Pulmonary artery endothelial cell (primary cell): ENCODE measurements at places on chromosomes 1 and 21.

DNA sequence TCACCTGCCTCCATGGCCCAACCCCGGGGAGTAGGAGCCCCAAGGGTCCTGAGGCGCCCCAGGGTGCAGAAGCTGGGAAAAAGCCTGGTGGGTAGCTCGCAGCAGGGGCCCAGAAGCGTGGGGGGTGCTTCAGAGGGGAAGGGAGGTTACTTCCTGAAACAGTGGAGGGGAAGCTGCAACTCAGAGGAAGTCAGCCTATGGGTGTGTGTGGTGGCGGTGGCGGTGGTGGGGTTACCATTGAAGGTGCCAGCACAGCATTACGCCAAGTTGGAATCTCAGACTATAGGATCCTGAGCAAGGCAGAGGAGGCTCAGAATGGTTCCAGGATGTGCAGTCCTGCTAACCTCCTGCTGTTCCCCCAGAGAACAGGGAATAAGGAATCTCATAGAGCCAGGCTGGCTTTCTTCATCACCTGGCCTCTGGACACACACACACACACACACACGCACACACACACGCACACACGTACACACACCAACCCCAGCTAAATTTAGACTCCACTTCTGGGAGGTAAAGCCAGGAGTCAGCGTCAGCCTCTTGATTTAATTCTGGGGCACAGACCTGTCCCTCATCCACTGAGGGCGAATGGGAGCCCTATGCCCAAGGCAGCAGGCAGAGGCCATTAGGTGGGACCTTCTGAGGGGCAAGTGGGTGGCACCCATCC is 1.3 kb downstream of the DENND4B start:
- DNase-seq, result no peak

- DNase-seq, result no peak
These were observed 50.6 kb downstream of the WDR64 start for GRCh38 chr1:241702442-241703373.

- no peak for DNase-seq
These were observed 25.5 kb downstream of the RGS7 start for GRCh38 chr1:241331328-241332036.

DNA sequence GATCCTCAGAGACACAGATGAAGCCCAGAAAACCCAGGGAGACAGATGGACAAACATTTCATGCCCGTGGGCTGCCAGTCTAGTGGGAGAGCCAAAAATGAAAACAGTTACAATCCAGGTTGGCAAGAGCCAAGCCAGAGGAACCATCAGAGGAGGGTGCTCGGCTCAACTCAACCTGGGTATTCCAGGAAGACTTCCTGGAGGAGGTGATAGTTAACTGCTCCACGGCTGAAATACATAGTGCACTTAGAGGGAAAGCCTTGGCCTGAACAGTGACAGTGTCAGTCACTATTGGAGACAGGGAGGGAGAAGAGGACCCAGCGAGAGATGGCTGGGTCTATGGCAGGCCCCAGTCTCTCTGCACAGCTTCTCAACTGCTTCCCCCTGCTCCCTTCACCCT is 1.9 kb downstream of the ARHGEF19 start:
- no peak for DNase-seq

GRCh38 chr1:93576746-93577145 is 104.9 kb downstream of the BCAR3 start:
- DNase-seq, result no peak

DNA sequence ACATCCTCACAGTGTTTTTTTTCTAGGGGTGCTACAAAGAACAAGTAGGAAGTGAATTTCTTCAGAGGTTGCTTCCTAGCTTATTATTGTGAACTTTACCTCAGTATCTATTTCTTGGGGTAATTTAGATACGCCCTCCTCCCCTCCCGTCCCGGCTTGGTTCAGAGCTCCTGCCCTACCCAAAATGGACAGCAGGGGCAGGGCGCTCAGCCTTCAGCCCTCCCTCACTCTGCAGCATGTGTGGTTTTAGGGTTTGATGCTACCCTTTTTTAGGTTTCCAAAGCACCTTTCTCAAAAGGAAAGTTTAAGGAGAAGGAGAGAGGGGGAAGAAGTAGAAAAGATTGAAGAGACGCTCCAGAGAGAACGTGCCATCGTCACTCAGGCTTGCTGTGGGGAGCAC is 16.9 kb upstream of the POGK start:
- no peak for DNase-seq

- no peak for DNase-seq
These were observed 1.1 kb upstream of the OR14I1 start for GRCh38 chr1:248703674-248704073.

GRCh38 chr21:46557919-46558392 is 46.9 kb downstream of the S100B start:
- DNase-seq, result no peak

- DNase-seq, result no peak
These were observed 10.9 kb upstream of the COA7 start for GRCh38 chr1:52709016-52709415.

DNA sequence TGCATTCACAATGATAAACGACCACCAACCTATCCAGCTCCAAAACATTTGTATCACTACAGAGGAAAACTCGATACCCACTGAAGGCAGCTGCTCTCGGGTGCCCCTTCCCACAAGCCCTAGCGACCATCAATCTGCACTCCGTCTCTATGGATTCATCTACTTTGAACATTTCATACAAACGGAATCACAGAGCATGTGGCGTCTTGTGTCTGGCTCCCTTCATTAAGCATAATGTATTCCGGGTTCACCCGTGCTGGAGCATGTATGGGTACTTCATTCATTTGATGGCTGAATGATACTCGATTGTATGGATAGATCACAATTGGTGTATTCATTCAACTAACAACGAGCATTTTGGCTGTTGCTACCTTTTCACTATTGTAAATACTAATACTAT is 340.2 kb downstream of the SMYD3 start:
- DNase-seq, result no peak
